ENCODE measurements at places on chromosomes 6 and 20.

DNA sequence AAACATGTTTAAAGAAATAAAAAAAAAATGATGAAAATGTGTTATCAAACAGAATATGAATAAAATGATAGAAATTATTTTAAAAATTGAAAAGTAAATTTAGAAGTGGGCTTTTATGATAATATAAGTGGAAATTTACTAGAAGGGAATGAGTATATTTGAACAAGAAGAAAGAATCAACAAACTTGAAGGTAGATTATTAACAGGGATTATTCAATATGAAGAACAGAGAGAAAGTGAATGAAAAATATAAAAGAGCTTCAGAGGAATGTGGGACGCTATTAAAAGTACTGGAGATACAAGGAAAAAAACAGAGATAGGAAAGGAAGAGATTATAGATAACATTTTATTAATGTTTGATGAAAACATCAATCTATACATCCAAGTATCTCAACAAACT is 1014.4 kb upstream of the CITED2 start:
- DNase-seq = no peak

GRCh38 chr6:35048031-35048613 is 93.0 kb downstream of the TCP11 start:
- no peak for DNase-seq

DNA sequence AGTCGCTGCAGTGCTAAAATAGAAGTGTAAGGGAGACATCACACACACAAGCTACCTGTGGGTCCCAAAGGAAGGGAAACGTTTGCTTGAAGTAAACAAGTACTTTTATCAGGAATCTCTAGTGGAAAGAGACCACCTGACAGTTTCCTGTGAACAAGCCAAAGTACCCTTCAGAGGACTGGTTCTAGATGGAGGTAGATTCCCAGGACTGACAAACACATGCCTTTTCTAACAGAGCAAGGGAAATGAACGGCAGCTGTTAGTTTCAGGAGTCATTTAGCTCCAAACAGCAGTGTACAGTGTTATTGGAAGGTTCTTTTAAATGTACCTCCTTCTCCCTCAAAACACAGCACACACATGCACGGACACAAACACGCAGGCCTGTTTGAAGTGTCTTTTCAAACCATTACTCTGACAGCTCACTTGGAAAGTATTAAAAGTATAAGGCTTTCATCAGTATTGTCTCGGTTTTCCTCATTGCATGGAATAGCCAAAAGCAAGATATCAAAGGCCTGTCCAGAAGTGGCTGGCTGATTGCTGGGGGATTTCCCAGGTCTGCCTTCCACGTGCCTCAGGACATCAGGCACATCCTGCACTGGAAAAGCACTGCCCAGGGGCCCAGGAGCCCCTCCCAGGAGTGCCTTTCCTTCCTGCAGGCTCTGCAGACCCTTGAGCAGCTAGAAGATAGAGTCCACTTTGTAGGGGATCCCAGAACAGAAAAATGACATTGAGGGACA is 393.2 kb upstream of the SOX4 start:
- no peak for DNase-seq

- no peak for DNase-seq
Observed at GRCh38 chr6:145745861-145746260, 10.5 kb upstream of the EPM2A start.

DNA sequence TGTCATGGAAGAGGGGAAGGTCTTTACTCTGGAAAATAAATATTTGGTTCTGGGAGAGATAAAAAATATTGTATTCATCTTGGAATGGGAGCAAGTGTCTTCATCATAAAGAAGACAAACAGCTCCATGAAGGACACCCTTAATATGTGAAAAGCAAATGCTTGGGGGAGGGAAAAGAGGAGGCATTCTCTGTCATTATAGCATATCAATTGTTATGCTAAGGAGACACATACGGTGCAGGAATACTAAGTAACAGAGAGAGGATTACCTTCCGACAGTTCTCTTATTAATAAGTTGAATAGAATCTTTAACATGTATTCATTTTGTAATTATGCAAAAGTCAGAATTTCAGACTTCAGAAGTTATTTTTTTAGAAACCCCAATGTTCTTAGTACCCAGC is 634.4 kb downstream of the UTRN start:
- DNase-seq = no peak

DNA sequence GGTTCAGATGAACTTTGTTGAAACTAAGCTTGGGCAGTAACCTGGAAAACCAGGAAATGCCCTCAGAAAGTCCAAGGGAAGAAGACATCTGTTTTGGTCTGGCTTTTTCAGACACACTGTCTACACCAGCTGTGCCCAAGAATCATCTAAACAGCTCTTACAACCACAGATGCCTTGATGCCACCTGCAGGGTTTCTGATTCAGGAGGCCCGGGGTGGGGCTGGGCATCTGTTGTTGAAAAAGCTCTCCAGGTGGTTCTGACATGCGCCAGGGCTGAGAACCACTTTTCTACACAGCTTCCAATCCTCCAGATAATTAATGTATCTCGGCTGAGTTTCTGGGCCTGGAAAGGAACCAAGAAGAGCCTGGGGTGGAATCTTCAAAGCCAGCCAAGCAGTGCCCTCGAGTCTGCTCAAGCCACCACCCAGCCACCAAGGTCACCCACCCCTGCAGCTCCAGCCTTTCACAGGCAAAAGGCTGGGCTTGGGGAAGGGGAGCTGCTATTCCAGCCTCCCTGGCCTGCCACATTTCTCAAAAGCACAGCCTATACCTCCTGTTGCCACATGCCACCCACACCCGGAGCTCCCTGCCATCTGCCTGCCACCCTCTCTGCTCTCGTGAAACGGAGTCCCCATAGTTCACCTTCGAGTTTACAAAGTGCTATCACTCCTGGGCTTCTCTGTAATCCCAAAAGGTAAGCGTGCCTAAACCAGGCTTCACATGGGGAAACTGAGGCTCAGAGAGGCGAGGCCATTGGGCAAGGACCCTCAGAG is 9.4 kb downstream of the MDGA1 start:
- no peak for DNase-seq

DNA sequence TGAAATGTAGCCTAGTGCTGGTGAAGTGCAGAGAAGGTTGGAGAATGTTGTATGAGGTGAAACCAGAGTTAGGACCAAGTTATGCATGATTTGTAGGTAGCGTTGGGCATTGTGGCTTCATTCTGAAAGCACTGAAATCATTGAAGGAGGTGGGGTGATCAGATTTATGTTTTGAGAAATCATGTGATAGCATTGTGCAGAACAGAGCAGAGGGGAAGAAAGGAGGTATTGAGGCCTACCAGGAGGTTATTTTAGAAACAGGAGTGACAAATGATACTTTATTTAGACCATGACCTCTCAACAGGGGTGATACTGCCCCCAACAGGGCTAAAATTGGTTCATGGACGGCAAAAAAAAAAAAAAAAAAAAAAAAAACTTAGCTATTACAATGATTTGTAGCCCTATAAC is 15.6 kb upstream of the HMGN3 start:
- DNase-seq = peak; percentile 51

DNA sequence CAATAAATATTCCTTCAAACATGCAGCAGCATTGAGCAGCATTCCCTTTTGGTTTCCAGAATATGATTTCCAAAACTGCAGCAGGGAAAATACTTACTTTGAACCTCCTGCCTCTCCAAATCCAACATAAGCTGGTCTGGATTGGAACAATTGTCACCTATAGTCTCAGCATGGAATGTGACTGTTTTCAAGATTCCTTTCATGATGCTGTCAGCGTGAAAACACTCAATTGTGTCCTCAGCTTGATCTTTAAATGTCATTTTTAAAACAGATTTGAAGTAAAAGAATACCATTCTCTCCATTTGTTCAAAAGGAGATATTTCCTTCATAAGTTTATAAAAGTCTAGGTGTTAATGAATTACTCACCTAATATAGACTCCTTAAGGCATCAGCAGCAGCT is 993.9 kb downstream of the EYS start:
- no peak for DNase-seq

DNA sequence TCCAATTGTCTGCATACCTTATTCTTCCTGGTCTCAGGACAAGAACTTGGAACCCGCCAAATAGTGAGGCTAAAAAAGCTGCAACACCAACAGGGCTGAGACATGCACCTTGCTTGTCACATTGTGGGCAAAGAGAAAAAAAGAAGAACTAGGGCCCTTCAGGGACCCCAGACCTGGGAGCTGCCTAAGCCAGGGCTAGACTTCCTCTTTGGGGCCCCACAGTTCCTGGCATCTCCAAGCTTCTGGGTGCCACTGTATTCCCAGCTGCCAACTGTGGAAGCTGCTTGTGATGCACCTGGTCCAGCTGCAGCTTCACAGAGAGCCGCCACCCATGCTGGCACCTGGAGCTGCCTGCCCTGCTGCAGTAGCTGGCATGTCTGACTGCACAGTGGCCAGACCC is 370.6 kb downstream of the CD83 start:
- DNase-seq = no peak

- DNase-seq = no peak
Observed at GRCh38 chr6:14197118-14197517, 79.5 kb downstream of the CD83 start.

- no peak for DNase-seq
Observed at GRCh38 chr6:34897716-34898115, 8.7 kb downstream of the ANKS1A start.

DNA sequence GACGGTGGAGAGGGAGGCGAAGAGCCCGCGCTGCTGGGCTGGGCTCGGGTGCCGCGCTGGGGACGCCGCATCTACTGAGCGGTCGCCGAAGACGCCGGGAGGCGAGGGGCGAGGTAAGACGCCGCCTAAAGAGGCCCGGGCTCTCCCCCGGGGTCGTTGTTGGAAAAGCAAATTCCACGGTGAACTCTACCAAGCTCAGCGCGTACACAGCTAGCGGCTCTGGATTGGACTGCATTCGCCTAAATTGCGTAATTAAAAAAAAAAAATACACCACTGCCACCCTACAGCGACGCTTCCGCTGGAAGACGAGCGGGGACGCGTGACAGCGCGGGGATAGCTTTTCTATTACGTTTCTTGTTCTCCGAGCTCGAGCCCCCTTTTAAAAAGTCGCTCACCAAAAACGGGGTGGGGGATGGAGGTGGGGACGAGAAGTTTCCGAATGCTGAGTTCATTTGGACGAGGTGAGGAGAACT is 92.0 kb upstream of the PRDM1 start:
- DNase-seq = no peak

GRCh38 chr6:157450931-157451742 is 70.1 kb downstream of the ZDHHC14 start:
- no peak for DNase-seq

DNA sequence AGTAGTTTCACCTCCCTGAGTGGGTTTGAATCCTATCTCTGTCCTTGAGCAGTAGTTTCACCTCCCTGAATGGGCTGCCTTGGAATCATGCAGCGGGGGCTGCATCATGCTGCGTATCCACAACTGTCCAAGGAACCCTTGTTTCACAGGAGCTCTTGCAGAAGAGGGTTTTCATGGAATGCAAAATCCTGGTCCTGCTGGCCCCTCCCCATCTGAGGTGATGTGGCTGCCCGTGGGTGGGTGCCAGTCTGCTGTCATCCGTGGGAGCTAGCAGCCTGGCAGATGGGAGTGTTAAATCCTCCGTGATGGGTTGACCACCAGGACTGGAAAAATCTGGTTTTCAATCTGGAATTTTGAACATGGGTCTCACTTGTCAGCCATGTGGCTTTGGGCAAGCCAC is 21.7 kb downstream of the ZBP1 start:
- DNase-seq = no peak

GRCh38 chr20:18428490-18429173 is 38.2 kb downstream of the DZANK1 start:
- DNase-seq = no peak

Measured in GM12878 (cell line).